Activated CD4-positive, alpha-beta T cell treated with anti-CD3 and anti-CD28 coated beads, Interleukin-10, Interleukin-2, amounts not matched to agents 100 ng/mL and 50 ng/mL, durations not matched to agents 16 hours and 8 hours (primary cell): ENCODE measurements at places on chromosomes 12 and 14.

- DNase-seq, result no peak
Measured at GRCh38 chr12:81294325-81295190, 216.7 kb downstream of the ACSS3 start.

DNA sequence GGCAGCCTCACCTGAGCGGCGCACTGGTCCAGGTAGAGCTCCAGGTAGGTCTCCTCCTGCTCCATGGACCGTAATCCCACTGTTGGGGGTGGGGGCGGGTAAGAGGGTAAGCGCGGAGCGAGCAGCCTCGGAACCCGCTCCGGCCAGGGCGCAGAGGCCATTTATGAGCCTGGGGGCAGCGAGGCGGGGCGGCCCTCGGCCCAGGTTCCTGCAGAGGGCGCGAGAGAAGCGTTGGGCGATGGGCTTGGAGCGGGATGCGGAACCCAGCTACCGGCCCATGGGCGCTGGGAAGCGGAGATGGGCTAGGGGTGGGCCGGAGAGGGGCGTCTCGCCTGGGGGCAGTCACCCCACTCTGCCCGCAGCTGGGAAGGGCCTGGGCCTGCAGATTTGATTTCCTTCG is at the start of gene TBPL2:
TSS of gene TBPL2 (minus strand) at position 232 of the 400 bp plus-strand sequence. CDS start at position 65, 167 bp downstream.
- DNase-seq, result no peak

DNA sequence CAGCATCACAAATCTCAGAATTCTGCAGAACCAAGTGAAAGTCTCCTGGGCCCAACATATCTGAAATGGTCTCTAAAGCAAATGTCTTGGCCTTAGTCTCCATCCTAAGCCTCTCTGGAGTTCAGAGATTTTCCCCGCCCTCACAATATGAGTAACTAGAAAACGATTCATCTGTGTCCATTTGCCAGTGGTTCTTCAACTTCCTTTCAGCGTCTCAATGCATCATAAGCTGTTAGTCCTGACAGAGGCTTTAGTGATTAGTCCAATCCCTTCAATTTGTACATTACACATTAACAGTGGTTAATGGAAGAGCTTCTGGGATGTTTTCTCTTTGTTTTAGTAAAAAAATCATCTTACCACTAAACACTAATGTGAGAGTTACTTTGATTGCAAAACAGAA is 17.4 kb downstream of the NPC2 start:
- DNase-seq, result no peak

DNA sequence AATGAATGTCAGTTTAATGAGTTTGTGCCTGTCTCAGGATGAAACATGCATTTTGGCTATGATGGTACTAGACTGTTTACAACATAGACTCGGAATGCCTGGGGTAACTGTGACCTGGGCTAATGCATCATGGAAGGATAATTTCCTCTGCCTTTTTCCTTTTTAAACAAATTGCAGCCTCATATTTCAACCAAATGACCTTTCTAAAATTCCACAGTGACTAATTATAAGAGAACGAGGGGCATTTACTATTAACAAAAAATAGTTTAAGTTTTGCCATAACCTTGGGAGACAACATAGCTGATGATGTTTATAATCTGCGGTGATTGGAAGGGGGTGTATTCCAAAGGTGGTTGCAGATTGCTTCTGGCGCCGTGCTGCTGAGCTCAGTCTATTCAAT is 1140.5 kb downstream of the GALC start:
- no peak for DNase-seq

DNA sequence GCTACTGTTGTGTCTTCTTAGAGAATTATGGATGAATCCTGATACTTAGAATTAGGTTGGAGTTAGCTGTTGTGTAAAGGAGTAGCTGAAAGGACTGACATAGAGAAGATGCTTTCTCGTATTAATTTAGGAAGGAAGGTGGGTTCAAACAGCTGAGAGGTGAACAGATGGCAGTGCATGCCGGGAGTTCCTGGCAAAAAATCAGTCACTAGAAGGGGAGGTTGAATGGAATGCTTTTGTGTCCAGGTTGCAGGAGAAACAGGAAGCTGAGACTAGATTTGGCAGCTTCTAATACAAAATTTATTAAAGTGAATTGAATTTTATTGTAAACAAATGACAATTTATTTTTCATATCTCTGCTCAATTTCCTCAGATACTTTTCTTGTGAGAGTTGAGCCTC is 70.8 kb downstream of the BTG1 start:
- no peak for DNase-seq

DNA sequence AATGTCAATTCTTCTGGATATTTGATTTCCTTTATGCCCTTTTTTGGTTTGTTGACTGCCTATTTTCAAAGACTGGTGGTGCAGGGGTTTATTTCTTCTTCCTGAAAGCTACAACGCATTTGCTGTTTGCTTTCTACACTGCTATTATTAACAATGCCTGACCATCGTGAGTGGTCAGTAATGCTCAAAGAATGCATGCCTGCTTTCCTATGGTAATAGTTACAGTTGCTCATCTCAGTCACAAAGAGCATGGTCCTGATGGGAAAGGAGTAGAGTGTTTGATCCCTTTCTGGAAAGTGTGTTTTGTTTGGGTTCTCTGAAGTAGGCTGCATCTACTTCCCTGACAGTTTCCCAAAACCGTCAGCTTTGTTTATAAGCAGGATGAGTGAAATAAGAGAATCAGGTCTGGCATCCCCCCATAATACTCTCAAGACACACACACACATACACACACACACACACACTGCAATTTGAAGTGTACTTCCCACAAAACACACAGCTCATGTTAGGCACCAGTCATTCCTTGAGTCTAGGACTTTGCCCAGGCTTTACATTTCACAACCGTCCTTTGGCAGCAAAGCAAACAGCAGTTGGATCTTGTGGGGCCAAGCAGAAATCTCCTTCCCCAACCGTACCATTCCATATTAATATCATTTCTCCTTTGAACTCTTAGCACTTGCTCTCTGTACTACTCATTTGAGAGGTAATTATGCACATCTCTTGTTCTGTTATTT is 56.6 kb downstream of the SUDS3 start:
- DNase-seq, result no peak
